C1 segment of cervical spinal cord (tissue), 14 donors: ENCODE measurements at places on chromosomes 6 and 20.

- DNase-seq, result peak; percentile 37
These were observed 5.6 kb downstream of the RAB23 start for GRCh38 chr6:57216235-57217101.

DNA sequence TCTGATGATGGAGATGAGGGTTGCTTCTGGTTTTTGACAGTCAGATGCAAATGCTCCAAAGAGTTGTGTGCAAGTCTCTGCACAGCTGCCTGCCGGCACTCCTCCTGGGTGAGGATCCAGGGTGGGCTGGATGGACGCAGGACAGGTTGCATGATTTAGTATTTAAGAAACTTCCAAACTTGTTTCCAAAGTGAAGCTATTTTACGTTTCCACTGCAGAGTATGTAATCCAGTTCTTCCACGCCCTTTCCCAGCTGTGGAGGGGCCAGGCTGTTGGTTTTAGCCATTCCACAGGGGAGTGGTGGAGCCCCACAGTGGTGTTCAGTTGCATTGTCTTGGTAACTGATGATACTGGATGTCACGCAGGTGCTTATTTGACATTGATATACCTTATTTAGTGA, 157.3 kb downstream of the THBS2 start:
- no peak for DNase-seq

DNA sequence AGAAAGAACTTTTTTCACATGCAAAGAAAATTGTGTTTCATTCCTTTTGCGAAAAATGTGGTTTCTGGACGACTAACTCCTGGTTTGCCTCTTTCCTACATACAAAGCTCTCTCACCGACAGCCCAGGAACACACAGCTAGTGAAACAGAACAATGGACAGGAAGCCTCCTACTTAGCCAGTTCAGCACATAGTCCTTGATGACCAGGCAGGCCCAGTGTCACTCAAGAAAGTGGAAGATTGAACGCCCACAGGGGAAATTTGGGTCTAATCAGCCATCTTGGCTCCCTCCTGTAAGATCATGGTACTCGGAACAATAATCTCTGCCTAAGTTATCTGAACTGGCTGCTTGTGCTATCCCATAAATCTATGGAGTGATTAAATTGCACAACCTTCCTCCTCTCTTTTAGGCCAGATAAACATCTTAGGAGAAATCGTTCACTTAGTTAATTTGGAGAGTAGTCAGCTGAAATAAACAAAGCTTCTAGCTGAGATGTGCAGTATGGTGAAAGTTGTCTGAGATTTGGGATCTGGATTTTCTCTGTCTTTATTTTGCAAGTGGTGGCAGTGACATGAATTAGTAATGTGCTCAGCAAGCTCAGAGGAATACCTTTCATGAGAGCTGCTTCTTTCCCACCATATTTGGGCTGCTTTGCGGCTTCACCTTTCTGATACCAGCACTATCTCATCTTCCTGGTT, 147.0 kb downstream of the MTFR2 start:
- DNase-seq, result no peak

GRCh38 chr6:147707524-147707923, 199.0 kb downstream of the SAMD5 start:
- no peak for DNase-seq

DNA sequence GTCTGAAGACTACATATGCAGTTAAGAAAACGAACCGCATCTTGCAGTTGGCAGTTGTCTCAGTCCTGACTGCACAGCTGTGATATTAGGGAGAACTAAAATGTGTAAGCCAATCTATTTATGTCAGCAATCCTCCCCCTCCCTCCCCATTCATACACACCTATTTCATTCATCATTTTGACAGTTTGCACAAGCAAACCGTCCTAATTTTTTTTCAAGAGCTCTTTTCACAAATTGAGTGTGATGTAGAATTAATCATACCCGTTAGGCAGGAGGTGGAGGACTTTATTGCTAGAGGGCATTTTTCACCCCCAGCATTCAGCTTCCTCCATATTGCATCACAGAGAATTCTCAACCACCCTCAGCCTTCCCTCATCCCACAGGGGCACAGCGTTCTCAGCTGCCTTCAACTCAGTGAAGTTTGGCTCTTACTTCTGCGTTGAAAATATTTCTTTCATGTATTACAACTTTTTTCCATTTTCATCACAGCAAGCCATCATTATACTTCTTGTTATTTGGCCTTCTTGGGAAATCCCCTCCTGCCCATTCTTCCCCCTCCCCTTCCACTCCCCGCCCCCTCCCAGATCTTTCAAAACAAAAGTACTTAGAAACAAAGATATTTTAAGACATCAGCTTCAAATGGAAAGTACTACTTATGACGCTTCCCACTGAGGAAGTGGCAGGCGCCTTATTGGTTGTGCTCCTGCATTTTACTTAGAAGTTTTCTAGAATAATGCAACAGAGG, 37.5 kb downstream of the NOX3 start:
- DNase-seq, result no peak

DNA sequence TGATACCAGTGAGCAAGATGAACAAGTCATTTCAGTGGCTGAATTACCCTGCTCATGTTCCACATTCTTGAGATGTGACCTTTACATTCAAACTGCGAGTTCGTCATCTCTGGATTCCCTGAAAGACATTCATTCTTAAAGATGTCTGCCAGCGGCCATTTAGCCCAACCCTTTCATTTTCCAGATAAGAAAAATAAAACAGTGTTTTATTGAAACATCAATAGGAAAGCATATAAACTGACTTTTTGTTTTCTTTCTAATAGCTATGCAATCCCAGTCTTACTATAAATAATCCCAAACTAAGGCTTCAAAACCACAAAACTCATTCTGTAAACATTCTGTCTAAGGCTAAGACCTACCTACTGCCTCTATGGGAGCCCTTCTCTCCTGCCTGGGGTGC, 134.0 kb downstream of the SAMD5 start:
- no peak for DNase-seq

GRCh38 chr6:44960898-44961297, 367.2 kb upstream of the RUNX2 start:
- no peak for DNase-seq

DNA sequence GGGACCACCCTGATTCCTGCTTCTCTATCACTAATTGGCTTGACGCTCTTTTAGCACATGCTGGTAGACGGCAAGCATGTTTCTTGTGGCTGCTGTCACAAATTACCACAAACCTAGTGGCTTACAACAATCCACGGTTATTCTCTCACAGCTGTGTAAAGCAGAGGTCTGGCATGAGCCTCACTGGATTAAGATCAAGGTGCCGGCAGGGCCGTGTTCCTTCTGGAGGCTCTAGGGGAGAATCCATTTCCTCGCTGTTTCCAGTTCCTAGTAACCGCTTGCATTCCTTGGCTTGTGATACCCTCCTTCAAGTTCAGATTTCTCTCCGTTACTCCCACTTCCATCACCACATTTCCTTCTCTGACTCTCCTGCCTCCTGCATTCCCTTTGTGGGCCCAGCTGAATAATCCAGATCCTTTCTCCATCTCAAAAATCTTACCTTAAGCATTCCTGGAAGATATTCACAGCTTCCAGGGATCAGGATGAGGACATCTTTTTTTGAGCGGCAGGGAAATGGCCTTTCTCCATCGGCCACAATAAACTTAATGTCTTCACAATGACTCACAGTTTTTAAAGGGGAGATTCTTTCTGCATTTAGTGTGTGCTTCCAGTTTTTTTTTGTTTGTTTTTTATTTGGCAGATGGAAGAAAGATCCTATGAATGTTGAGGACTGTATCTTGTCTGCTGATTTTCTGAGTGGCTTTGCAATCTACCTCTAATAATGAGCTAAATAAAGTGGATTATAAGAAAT, 39.9 kb downstream of the BMP6 start:
- no peak for DNase-seq

DNA sequence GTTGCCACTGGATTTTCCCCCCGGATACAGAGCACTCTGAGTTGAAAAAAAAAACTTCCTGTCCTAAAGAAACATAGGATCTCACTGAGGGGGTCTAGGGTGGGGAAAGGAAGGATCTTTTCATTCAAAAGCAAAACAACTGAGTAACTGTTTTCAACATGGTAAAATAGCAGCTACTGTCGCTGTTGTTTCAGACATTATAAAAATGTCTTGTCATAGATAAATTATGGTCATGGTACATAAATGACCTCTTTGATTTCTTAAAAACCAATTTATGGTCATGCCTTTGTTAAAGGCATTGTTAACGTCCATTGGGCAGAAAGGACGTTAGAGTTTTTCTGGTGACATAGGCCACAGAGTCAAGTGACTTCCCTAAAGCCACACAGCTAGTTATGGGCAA, 180.4 kb upstream of the DTNBP1 start:
- DNase-seq, result no peak

DNA sequence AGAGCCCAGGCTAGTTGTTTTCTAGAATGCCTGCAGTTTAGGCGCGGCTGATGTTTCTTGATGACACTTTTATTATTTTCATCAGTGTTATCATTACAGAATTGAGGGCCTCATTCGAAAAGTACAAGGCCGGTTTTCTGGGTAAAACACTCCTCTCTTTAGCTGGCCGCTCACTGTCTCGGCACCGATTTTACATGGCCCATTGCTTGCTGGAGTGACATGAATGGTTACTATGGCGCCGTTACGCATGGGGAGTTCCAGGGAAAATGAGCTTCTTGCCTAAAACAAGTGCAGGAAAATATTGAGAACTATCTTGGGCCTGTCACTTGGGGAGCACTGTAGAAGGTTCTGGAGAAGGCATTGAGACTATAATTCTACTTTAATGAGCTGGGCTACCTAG, 317.8 kb downstream of the CDH4 start:
- DNase-seq, result no peak

GRCh38 chr6:151095538-151096254, 144.1 kb upstream of the AKAP12 start:
- DNase-seq, result no peak

GRCh38 chr6:73954881-73955280, 258.9 kb downstream of the CD109 start:
- no peak for DNase-seq

DNA sequence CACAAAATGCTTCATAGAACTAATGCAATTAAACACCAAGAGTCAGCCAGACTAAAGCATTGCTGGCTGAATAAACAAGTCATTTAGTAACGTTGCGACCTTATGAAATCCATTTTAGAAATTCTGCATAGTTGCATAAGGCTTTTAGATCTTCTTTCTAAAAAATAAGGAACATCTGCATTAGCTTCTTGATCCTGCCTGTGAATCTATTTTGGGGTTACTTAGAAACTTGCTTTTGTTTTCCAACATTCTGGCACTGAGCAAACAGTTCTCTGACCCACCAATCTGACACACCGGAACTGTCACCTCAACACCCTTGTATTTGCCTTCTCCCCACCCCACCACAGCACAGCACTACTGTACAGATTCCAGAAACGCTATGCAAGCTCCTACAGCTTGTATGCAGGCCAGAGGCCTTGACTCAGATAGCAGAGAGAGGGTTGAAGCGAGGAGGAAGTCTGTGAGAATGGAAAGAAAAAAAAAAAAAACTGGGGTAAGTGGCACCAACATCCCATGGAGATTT, 55.0 kb downstream of the KIF13A start:
- no peak for DNase-seq

GRCh38 chr20:36399147-36399968, 93.2 kb downstream of the DLGAP4 start:
- no peak for DNase-seq

DNA sequence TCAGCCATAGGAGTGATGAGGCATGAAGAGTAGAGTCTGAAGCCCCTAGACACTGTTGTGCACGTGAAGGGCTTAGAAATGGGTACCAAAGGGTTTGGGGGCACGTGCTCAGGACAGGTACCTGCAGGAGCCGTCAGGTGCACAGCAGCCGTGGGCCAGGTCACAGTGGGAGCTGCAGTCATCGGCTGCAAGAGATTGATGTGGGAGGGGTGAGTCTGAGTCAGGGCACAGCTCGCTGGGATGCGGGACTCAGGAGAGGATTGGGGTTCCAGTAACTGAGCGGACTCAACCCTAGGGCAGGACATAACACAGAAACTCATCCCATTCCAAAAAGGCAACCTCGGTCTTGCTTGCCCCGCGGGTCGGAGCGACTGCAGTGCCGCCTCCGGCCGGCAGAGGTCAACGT, 1.1 kb downstream of the DLK2 start:
- peak; percentile 59 for DNase-seq

GRCh38 chr6:42392833-42393232, 58.9 kb downstream of the TRERF1 start:
- DNase-seq, result no peak

- no peak for DNase-seq
These were observed 134.2 kb downstream of the TRIM27 start for GRCh38 chr6:28789553-28790083.

GRCh38 chr6:109853426-109853825, 124.7 kb upstream of the GPR6 start:
- DNase-seq, result no peak

DNA sequence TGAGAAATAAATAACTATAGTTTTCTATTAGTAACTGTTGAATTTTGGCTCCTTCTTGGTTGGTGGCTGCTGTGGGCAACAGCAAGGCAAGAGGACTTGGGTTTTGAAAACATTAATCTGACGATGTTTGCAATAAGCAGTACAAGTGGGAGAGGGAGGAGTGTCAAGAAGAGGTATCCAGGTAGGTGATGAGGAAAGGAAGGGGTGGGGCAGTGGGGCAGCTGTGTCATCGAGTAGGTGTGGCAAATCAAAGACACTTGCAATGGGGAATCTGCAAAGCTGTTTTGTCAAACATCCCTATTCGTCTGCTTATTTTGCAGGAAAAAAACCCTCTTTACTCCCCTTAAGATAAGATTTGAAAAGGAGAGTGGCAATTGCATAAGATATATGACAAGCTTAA, 171.9 kb upstream of the MAP3K7 start:
- DNase-seq, result no peak

- DNase-seq, result no peak
These were observed 135.5 kb downstream of the PKHD1 start for GRCh38 chr6:51951924-51952323.

DNA sequence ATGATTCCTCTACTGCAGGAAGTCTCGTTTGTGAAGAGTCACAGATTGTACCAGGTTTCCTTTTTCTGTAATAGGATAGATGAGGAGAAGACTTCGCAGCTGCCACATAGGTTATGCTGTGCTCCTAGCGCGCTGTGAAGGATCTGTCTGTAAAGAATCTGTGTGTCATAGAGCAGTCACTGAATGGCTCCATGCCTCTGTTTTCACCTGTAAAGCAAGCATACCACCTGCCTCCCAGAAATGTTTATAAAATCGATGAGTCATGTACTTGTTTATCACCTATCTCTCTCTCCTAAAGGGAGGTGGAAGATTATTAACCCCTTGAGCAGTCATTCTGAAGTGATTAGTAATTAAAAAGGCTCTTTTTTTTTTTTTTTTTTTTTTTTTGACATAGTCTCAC, 86.6 kb downstream of the TFAP2B start:
- no peak for DNase-seq

GRCh38 chr6:101458336-101458735, 64.8 kb downstream of the GRIK2 start:
- DNase-seq, result no peak

- no peak for DNase-seq
These were observed 51.1 kb downstream of the MYLIP start for GRCh38 chr6:16179970-16180431.
